ENCODE measurements at places on chromosomes 2 and 18.

- peak; percentile 35 for DNase-seq
Measured at GRCh38 chr2:16666449-16666801, 791 bp upstream of the CYRIA start.

- no peak for DNase-seq
Measured at GRCh38 chr2:152175012-152175367, 573 bp downstream of the STAM2 start.

- DNase-seq = no peak
Measured at GRCh38 chr2:78718024-78718423, 307.5 kb upstream of the REG3G start.

DNA sequence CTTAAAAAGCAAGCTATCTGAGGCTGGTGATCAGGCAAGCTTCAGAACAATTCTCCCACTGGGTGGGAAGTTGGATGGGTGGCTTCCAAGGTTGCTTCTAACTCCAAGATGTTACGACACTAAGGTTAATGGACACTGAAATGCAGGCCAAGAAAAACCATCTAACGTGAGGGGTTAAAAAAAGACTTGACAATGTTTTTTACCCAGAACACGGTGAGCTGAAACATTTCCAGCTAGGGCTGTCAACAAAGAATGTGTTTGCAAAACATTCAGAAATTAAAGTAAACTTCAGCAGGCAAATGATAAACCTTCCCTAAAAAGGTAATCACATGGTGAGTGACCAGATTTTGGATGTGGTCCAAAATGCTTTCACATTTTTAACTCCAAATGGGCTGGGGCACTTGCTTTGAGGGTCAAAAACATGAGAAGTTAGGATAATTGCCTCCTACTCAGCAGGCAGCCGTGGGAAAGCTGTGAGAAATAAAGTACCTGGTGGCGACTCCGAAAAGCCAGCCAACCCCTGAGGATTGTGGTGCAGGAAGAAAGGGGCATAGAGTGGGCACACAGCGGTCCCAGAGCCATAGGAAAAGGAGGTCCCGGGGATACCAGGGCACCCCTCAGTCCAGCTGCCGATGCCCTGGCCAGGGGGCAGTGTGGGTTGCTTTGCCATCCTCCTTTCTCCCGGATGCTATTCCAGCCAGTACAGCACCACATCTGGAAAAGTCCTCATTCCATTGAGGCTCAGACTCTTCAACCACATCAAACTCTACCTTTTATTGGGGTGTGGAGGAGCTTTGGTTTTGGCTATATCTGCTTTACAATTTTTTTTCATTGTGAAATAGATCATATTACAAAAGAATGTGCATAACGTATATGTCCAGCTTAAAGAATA lies 90.0 kb upstream of the ATL2 start:
- DNase-seq = peak; percentile 56

DNA sequence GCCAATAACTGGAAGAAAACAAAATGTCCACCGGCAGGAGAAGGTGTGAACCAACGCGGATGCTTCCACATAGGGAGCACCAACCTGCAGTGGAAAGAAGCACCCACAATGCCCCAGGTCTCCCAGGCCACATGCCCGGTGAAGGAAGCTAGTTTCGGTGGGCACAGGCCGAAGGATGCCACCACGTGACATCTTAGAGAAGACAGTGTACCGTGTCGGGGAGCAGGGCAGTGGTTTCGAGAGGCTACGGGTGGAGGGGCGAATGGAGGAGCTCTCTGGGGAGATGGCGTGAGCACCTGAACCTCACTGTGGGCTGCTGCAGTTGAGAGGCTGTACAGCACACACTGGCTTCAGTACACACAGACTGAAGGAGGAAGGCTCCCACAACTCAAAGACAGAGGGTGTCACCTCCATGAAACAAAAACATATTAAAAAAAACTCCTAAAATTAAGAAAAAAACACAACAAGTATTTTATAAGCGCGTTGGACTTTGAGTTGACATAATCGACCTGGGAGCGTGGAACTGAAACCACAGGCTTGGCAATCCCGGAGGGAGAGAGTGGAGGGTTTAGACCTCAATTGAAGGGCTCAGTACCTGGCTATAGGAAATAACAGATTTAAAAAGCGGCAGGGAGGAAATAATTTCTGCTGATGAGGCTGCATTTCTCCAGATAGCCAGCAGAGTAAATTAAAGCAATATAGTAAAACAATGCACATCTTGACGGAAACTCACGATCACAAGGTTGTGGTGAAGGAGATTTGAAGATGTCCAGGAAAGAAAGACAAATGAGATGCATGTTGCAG lies 160.1 kb downstream of the RTP5 start:
- no peak for DNase-seq

DNA sequence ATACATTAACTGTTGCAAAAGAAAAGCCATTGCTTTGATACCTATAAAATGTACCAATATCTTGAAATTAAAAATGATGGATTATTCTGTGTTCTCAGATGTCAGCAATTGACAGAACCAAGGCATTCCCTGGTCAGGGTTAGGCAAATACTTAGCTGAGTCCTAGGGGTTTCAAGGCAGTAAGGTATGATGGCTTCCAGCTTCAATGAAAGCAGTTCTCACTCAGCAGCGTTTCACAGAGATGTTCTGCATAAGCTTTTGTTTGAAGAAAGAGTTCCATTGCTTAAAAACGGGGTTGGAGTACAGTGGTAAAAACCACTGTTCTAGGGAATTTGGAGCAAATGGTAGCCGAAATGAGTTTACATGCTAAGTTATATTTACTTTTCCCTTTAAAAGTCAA lies 17.0 kb upstream of the KANSL1L start:
- DNase-seq = no peak

- DNase-seq = no peak
Measured at GRCh38 chr2:96534701-96535181, 1.8 kb upstream of the ARID5A start.

DNA sequence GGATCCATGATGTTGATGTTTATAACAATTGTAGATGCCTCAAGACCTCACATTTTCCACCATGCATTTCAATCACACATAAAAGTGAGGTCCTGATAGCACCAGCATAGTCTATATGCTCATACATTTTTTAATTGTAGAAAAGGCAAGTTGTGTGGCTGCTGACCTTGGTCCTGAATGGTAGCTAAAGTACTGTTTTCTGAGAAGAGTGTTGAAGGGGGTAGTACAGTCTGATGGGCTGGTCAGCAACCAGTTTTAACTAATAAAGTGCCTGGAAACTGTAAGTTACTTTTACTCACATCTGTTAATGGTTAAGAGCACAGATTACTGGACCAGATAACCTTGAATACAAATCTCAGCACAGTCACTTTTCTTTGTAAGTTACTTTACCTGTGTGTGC lies 15.9 kb downstream of the ZNF638 start:
- DNase-seq = no peak

GRCh38 chr2:23561088-23561487 lies 176.1 kb downstream of the KLHL29 start:
- DNase-seq = no peak

- DNase-seq = no peak
Measured at GRCh38 chr2:232437195-232437571, 18.8 kb upstream of the ALPI start.

GRCh38 chr2:1004398-1004797 lies 53.7 kb downstream of the SNTG2 start:
- DNase-seq = no peak

DNA sequence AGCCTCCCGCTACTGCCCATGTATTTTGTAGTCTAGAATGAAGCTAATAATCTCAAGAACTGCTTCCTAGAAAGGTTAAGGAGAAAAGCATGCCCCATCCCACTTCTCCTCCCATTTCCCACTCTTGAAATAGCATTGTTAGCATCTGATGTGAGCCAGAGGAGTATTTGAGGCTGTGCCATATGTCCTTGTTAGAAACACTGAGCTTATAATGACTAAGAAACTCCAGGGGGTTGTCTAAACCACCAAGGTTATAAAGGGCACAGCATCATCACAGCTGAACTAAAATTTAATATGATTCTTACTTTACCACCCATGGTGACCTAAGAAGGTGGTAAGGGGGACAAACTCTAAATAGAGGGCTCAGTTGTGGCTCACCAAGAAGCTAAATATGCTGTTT lies 16.6 kb downstream of the TSPYL6 start:
- no peak for DNase-seq

GRCh38 chr2:222307143-222307756 lies 8.5 kb upstream of the PAX3 start:
- DNase-seq = no peak

DNA sequence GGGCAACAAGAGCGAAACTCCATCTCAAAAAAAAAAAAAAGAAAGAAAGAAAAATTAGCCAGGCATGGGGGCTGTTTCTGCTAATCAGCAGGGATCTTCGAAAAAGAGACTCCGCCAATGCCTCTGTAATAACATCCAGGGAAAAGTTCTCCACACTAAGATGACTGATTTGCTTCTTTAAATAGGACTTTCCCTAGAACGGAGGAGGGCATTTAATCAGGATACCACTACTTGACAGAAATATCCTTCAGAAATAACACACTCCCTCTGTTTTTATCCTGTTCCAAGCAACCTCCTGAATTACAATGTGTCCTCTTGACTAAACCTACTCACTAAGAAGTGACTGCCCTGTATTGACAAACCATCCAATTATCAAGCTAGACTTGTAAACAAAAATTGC lies 21.7 kb downstream of the REV1 start:
- DNase-seq = no peak

DNA sequence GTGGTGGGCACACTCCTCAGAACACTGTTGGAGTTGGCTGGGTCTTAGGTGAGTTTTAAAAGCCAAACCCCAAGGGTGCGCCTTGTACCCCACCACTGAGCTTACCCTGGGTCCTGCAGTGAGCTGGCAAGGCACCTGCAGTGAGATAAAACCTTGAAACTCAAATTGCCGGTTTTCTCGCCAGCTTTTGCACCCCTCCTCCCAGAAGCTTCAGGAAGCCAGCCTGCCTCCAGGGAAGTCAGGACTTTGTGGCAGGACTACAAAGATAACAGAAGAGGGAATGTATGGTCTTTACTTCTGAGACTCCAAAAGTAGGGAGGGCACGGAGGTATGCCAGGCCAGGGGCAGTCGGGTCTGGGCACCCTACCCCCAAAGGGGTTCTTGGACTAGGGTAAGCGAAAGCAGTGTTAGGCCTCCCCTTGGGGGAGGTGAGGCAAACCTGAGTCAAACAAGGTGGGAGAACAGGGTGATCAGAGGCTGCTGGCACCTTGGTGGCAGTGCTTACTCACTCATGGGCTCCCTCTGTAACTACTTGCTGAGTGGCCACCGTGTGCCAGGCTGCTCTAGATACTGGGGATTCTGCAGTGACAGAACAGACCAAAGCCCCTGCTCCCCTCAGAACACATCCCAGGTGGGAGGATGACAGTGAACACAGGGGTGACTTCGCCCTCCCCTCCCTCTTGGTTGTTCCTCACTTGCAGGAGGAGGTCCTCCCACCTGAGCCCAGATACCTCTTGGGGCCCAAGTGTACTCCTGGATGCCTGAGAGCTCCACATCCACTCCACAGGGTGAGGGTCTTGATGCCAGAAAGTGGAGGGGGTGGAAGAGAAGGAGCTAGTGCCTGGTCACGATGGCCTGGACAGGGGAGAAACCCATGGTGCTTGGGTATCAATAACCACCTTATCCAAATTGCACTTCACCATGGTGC lies 69.3 kb upstream of the RGPD5 start:
- DNase-seq = no peak

- no peak for DNase-seq
Measured at GRCh38 chr18:13444430-13445240, 226.1 kb downstream of the LDLRAD4 start.

DNA sequence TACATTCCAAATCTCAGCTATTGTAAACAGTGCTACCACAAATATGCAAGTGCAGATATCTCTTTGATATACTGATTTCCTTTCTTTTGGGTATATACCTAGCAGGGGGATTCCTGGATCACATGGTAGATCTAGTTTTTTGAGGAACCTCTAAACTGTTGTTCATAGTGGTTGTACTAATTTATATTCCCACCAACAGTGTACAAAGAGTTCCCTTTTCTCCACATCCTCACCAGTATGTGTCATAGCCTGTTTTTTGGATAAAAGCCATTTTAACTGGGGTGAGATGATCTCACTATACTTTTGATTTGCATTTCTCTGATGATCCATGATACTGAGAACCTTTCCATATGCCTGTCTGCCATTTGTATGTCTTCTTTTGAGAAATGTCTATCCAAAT lies 6.3 kb upstream of the CCNT2 start:
- no peak for DNase-seq

GRCh38 chr2:118945881-118946280 lies 3.9 kb downstream of the MARCO start:
- DNase-seq = no peak

GRCh38 chr2:20352581-20353216 lies 2.1 kb upstream of the PUM2 start:
- DNase-seq = no peak

DNA sequence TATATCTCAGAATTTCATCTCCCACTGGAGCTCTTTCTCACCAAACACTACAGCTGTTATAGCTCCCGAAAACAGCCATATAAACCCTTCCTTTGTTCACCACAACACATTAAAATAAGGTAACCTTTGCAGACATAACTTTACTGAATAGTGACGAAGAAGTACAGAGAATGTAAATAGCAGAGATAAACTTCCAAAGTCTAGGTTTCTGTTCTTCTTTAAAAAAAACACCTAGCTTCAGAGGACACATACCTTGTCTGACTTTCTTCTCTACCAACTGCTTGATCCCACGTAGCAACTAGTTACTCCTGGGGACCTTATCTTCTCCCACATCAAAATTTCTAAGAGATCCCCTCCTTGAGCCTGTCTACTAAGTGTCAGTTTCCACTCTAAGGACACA lies 32.3 kb downstream of the ATL2 start:
- no peak for DNase-seq

GRCh38 chr2:235505181-235505741 lies 11.4 kb downstream of the AGAP1 start:
- DNase-seq = no peak

- DNase-seq = no peak
Measured at GRCh38 chr18:9898792-9899549, 13.2 kb downstream of the TXNDC2 start.

GRCh38 chr18:23683671-23684070 lies 5.6 kb upstream of the LAMA3 start:
- DNase-seq = no peak

DNA sequence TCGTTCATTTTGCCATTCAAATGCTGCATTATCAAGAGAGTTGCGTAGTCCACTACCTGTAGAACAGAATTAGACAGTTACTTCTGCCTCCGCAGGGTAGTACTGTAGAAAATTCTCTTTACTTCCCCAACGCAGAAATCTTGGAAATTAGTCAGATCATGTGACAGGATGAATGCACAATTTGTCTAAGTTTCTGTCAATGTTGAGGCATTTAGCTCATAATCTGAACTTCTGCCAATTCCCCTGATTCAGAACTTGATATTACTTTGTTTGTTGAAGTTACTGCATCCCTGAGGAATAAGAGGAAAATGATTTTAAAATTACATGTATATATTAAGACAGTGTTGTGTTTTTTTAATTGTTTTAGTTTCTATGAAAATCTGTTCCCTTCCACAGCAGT lies 83.4 kb downstream of the TTC27 start:
- DNase-seq = no peak

GRCh38 chr2:64630752-64631151 lies 23.0 kb downstream of the SERTAD2 start:
- DNase-seq = no peak

- DNase-seq = no peak
Measured at GRCh38 chr18:76136701-76137100, 358.3 kb downstream of the ZNF516 start.

- DNase-seq = no peak
Measured at GRCh38 chr2:105989070-105989469, 205.0 kb downstream of the UXS1 start.

All from ovary (tissue), 10 donors.